ENCODE measurements at places on chromosomes 5 and 9.

DNA sequence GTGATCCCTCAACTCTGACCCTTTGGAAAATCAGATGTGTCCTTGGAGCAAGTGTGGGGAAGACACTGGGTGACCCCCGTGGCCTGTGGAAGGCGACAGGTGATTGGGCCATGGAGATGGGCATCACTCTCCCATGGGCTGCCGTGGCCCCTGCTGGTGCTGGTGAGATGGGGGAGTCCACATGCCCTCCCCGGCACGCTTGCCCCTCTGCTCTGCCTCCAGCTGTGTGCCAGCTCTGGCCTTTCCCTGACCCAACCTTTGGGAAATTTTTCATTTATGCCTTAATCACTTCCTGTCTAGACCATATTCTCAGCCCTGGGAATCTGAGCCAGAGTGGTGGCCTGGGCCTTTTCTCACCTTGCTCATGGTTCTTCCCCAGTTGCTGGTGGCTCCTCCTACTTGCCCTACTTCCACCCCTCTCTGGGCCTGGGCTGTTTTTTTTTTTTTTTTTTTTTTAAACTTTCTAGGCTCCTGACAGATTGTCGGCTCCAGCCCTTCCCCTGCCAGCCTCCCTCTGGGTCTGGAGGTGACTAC lies 56.6 kb downstream of the RGS3 start:
- DNase-seq = no peak

DNA sequence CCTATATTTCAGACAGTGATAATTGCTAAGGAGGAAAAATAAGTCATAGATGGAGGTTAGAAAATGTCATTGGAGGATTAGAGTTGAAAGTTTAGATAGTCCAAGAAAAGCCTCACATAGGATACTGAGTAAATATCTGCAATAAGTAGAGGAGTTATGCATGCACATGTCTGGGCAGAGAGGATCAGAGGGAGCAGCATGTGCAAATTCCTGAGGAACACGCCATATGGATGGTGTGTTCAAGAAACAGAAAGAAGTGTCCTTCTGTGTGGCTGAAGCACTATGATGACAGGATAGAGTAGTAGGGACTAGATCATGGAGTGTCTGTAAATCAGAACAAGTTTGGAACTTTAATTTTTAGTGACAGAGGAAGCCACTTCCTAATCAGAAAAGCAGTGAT lies 52.2 kb downstream of the SGCD start:
- DNase-seq = no peak

- DNase-seq = no peak
These were observed 40.4 kb upstream of the SMU1 start for GRCh38 chr9:33116860-33117259.

DNA sequence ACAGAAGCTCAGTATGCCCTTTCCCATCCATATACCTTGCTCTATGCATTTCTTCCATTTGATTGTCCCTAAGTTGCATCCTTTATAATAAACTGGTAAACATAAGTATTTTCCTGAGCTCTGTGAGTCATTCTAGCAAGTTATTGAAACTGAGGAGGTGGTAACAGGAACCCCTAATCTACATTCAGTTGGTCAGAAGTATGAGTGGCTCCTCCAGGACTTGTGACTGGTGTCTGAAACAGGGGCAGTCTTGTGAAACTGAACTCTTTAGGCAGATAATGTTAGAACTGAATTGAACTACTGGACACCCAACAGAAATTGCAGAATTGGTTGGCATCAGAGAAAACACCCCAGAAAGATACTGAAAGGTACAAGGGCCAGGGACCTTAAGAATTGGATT lies 133.1 kb upstream of the POU5F2 start:
- DNase-seq = no peak

- DNase-seq = no peak
These were observed 9.7 kb upstream of the RIOK2 start for GRCh38 chr5:97192580-97193354.

GRCh38 chr5:117318528-117318927 lies 743.9 kb upstream of the SEMA6A start:
- DNase-seq = no peak

DNA sequence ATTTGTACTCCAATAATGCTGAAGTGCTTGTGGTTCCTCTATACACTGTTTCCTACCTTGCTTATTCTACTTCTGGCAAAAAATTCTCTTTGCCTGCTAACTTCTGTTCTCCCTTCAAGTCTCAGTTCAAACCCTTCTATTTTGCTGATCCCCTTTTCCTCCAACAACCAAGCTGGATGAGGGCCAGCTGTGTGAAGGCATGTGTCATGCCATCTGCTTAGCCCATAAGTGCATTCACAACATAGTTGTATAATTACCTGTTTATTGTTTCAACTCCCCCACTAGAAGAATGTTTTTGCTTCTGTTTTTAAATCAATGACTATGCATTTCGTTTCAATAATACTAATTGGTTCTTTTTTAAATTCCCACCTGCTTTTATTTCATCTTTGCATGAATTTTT lies 1951.4 kb upstream of the WWC1 start:
- DNase-seq = no peak

GRCh38 chr9:137138722-137139467 lies at the start of gene GRIN1:
Gene GRIN1 (plus strand): TSS chr9:137139154. CDS start chr9:137139487, 333 bp downstream.
- DNase-seq = peak; percentile 76

DNA sequence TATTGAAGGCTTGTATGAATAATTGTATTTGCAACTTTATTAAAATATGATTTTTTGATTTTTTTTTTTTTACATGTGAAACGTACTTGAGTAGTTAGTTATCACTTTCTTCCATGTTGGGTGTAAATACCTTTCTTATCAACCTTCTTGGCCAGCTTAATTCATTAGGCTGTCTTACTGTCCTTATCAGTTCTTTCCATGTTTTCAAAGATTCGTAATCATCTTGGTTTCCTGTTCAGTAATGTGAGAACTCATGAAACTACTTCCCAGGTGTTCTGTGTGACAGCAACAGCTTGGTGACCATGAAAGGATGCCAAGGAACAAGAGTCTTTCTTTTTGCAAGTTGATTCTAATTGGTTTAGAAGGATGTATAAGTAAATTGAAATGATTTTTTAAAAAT lies 100.0 kb downstream of the ADGRV1 start:
- DNase-seq = no peak

GRCh38 chr9:24846248-24846912 lies 300.7 kb upstream of the IZUMO3 start:
- no peak for DNase-seq

DNA sequence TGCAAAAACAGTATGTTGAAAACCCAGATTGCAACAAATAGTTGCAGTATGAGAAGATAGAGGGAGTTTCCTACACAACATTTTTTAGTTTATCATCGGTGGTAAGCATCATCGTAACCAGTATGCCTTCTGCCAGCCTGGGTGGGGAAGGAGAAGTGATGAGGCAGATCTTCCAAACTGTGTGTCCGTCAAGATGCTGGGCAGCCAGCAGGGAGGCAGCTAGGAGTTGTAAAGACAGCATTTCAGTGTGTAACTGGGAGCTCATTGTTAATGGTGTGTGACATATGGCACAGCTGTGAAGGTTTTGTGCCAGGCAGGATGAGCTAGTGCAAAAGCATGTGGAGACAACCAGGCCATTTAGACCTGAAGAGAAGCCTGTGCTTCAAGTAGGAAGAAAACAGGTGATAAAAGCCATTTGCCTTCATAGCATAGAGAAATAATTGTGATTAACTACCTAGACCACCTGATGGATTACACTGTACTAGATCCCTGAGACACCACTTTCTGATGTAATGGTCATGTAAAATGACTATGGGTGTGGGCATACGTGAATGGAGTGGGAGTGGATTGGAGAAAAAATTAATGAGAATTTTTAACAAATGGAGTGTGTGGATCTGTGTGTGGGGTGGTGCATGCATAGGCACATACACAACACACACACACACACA lies 347.0 kb upstream of the ADAMTSL1 start:
- DNase-seq = no peak

DNA sequence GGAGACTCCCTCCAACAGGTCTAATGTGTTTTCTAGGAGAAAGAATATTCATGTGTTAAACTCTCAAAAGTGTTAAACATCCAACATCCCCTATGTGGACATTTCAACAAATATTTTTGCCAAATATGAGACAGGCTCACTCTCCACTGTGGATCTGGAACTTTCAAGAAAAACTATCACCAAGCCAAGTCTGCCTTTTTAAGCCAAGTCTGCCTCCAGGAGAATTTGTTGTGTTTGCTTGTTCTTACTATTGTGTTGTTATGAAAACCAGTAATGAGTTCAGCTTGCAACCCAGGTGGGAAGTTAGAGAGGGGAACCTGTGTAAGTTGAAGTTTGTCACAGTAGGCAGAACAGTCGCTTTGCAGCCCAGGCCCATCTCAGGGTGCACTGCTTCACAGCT lies 228.1 kb downstream of the NFIB start:
- no peak for DNase-seq

GRCh38 chr9:131743096-131743495 lies 3.2 kb upstream of the RAPGEF1 start:
- DNase-seq = no peak

DNA sequence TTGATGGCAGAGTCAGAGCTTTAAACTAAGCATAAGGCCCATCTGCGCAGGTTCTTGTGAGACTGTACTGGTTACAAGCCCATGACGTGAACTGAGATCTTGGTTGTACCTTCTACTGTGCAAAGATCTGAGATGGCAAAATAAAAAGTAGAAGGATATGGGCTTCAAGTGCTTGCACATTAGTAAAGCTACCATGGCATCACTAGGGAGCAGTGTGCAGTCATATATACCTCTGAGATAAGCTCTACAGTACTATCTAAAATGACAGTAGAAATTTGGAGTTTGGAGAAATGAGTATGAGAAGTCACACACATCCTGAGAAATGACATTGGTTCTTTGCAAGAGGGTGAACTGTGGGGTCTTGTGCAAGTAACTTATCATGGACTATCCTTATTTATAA lies 408.2 kb upstream of the PRR16 start:
- no peak for DNase-seq

- peak; percentile 76 for DNase-seq
These were observed at the start of gene UBE2QL1 for GRCh38 chr5:6448622-6449464. Gene UBE2QL1 (plus strand): TSS chr5:6448859. CDS start chr5:6448894, 35 bp downstream.

DNA sequence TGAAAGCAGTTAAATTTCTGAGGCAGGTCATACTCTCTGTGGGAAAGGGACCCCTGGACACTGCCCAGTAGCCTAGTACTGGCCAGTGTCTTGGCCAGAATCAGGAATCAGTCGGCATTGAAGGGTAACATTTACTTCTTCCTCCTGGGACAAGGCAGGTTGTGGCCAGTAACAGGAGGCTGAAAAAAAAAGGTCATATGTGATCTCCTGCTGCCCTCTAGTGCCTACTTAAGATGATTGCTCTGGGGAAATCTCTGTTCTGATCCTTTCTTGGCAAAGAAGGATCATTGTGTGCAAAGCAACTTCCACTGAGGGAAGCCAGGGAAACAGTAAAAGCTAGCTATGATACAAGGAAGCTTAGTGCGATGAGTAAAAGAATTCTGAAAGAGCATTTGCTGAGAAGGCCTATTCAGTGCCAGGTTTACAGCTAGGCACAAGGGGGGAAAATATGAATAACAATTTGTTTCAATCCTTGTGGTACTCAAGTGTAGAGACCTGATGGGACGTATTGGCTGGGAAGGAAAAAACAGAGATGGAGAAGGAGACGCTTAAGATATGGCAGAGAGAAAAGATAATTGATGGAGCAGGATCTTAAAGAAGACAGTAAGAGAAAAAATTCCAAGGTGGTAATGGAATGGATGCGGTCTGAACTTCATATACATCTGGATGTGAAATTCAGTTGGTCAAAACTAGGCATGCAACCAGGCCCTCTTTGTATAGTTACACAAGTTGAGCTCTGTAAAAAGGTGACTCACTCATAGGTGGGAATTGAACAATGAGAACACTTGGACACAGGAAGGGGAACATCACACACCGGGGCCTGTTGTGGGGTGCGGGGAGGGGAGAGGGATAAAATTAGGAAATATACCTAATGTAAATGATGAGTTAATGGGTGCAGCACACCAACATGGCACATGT lies 25.8 kb upstream of the TRIM32 start:
- DNase-seq = peak; percentile 56

- DNase-seq = no peak
These were observed 821.5 kb downstream of the EFNA5 start for GRCh38 chr5:106849266-106849665.

DNA sequence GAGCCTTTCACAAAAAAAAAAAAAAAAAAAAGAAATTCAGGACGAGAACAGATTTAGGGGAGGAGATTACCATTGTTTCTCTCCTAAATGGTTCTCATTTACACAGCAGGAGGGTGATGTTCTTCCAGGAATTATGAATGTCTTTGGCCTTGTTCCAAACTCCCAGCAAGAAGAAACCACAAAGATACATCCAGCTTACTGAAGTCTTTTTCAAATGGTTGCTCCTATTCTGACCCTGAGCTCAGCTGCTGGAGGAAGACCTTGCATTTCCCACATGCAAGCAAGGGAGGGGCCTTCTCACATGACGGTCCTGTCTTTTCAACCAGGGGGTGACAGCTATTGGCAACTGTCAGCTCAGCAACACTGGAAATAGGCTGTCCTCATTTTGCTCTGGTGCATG lies 203.0 kb upstream of the VLDLR start:
- peak; percentile 56 for DNase-seq

DNA sequence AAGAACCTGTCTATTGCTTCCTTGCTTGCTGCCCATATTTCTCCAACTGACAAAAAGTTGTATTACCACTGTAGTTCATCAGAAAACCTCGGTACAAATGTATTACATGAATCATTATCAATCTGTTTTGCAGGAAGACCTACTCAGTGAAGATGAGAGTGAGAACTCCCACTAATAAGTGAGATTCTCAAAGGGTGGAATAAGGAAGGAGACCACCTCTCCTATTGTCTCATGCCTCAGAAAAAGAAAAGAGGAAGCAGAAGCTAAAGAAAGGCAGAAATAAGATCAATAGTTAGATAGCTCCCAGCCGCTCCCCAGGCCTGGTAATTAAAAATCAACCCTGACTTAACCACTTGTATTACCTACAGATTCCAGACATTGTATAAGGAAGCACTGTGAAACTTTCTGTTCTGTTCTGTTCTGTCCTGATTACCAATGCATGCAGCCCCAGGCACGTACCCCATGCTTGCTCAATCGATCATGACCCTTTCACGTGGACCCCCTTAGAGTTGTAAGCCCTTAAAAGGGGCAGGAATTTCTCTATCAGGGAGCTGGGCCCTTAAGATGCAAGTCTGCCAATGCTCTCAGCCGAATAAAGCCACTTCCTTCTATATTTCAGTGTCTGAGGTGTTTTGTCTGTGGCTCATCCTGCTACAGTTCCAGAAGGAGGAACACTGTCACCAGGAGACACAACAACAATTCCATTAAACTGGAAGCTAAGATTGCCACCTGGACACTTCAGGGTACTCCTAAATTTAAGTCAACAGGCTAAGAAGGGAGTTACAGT lies 152.5 kb upstream of the COX7C start:
- no peak for DNase-seq

Measured in retina (tissue), 1 donor.